ENCODE measurements at places on chromosomes 2 and 18.

DNA sequence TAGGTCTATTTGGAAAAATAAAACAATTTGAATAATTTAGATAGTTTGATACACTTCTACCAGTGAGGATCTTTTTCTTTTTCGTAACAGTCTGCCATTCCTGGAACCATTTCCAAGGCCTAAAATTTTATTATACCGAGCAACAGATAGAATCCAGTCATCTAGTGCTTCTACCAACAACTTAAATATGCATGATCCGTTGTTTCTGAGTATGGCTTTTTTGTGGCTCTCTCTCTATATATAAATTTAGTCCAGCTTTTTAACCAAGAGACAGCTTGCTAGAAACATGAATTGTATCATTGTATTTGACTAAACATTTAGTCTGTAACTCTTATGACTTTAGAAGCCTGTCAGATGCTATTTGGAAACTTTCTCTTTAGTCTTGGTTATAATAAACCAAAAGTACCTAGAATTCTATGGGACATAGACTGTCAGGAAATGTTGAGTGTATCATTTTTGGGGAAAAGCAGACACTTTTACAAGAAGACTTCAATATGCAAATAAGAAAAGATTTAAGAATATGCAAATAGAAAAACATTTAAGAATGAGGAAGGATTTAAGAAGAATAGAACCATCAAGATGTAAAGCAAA, 161.4 kb downstream of the ZEB2 start:
- DNase-seq: no peak

DNA sequence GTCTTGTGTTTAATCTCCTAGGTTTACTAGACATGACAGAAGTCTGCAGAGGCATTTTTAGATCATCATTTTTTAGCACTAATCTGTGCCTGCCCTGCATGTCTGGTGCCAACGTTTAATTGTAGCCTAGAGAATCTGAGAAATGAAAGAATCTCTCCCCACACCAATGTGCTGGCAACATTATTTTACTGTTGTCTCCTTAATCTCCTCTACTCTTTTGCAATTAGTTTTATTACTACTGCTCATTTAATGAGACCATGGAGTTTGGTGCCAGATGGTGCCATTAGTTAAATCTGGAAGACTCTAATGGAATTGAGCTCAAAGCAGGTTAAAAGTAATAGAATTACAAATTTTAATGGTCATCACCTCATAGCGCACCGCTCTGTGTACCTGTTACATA, 4.0 kb upstream of the SPP2 start:
- no peak for DNase-seq

GRCh38 chr2:100278986-100279385, 43.3 kb downstream of the LONRF2 start:
- DNase-seq: no peak

GRCh38 chr2:112646102-112646719, 472 bp downstream of the SLC20A1 start:
- no peak for DNase-seq

GRCh38 chr2:57343391-57344006, 703.1 kb upstream of the VRK2 start:
- peak; percentile 11 for DNase-seq

GRCh38 chr2:173657996-173658717, 303.5 kb downstream of the CDCA7 start:
- peak; percentile 78 for DNase-seq

DNA sequence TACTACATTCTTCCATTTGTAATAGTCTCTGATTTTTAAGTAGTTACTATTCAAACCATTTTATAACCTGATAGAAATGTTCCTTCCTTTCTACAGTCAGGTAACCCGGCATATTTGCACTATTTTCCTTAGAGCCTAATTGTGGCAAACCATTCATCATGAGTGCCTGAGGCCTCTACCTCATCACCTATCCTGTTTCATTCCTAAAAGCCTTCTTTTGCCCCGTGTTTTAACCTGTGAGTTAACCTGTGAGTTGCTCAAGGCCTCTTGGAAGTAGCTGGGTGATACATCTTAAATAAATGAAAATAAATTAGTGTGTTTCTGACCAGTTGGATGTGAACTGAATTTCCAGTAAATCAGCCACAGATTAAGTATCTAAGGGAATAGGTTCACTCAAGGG, 6.5 kb upstream of the KLHL29 start:
- no peak for DNase-seq

DNA sequence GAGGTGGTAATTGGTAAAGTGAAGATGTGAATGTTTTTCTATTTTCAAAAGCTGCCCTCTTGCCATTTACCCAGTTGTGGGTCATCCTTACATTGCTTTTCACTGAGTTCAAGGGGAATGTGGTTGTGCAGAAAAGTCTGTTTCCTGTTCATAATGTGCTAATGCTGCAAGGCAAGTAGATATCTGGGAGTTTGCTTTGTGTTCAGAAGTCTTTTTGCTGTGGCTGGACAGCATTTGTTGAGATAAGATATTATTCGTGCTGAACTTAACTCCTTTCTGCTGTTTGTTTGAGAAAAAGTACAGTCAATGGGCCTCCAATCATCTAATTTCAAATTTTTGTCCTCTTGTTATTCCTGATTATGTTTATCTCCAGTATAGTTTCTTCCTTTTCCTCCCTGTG, 263.2 kb downstream of the LTBP1 start:
- no peak for DNase-seq

DNA sequence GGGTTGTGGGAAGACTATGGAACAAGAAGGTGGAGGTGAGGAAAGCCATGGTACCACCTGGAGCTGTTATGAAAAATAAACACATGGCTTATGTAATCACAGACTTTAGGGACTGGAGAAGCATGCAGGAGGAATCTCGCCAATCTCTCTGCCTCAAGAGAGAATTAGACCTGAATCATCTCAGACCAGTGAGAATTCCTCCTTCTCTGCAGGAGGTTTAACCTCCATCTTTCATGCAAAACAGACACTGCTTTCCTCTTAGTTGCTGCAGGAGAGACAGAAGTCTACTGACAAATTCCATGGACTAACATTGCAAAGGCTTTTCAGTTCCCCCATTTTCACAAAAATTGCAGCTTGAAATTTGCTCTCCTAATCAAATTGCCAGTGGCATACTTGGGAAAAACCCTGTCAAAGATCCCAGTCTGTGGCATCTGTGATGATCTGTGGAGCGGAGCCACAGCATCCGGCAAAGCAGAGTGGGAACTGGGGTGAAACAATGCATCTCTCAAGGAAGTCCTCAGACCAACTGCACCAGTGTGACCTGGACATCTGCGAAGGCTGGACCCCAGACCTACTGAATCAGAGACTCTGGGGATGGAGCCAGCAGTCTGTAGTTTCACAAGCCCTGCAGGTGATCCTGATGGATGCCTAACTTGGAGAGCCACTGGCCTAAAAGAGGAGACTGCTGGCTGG, 28.6 kb upstream of the NCKAP5 start:
- no peak for DNase-seq

DNA sequence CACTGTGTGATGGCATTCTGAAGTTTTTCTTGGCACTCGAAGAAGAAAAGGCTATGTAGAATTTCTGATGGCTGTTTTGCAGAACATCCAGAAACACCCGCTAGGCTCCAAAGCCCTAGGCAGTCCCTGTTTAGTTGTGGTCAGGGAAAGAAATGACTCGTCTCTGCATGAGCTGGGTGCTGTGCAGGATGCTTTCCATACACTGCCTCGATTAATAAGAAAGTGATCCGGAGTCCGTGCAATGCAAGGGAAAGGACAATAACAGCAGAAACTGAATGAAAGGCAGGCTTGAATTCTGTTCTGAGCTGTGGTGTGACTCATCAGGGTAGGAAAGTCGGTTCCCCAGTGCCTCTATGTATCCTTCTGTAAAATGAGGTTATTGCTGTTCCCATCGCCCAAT, 18.7 kb downstream of the MAPRE3 start:
- no peak for DNase-seq

- DNase-seq: no peak
Observed at GRCh38 chr2:43114210-43114609, 112.2 kb downstream of the ZFP36L2 start.

DNA sequence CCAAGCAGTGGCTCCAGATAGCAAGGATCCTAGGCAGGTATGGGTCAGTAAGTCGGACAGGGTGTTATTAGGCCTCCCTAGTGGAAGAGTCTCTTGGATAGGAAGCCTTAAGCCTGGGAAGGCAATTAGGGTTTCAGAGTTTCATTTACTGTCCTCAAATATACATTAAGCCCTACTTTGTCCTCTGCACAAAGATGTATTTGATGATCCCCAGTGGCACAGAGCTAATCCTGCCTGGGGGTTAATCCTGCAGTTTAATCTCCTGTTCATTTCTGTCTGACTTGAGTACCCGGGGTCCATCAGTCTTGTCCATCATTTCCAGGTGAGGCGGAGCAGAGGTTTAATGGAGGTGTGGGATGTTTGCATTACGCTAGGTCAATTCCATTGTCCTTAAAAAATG, 62.0 kb downstream of the MTCL1 start:
- no peak for DNase-seq

- DNase-seq: no peak
Observed at GRCh38 chr18:51279367-51279984, 82.0 kb upstream of the MEX3C start.

DNA sequence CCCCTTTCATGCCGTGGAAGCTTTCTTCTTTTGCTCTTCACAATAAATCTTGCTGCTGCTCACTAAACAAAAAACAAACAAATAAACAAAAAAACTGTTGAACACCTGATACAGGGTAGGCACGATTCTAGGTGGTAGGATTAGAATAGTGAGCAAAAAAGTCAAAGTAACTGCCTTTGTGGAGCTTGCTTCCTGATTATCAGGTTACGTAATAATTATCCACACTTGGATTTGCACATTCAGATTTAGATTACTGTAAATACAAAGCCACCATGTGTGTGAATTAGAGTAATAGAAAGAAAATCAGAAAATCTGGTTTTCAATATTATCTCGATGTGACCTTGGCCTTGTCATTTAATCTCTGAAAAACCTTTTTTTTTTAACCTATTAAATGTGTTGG, 307.1 kb downstream of the NRXN1 start:
- no peak for DNase-seq

DNA sequence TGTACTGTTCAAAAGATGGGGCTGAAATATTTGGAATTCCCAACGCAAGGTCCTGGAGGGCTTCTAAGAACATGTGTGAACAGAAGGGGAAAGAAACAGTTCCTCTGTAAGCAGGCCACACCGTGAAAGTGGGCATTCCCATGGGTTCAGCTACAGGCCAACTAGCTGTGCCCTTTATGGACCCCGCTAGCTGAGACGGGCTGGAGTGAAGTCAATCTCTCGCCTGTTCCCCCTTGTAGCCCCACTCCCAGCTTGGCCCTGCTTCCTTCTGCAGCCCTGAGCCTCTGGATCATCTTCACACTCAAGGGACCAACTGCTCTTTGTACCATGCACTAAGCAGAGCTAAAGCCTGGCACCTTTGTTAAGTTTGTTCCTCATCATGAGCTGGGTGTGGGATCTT, 55.4 kb downstream of the POLR1A start:
- no peak for DNase-seq

DNA sequence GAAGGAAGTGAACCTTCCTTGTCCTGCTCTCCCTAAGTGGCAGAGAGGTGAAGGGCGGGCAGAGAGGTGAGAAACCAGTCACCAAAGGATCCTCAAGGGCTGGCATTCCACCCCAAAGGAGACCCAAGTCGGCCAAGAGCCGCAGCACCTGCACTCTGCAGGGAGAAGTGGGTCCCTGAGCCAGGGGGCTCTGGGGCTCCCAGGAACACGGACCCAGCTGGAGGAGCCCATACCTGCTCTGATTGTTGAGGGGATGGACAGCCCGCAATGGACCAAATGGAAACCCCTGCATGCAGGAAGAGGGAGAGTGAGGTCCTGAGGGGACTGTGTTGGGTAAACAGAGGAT, 233.3 kb downstream of the ATAD2B start:
- no peak for DNase-seq

DNA sequence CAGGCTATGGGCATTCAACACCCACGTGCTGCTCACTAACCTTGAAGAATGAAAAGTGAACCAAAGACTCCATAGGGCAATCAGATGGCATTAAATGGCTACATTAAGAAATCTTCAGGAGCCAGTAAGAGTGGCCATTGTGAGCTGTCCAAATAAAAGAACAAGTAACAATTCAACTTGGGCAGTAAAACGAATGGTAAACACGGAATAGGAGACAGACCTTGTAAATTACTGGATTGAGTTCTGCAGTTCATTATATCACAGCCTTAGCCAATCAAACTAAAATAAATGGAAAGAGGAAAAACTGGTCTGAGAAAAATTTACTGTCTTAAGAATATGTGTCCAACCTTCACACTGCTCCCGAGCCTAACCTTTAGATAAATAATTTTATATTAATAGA, 306.5 kb upstream of the ZNF521 start:
- no peak for DNase-seq

DNA sequence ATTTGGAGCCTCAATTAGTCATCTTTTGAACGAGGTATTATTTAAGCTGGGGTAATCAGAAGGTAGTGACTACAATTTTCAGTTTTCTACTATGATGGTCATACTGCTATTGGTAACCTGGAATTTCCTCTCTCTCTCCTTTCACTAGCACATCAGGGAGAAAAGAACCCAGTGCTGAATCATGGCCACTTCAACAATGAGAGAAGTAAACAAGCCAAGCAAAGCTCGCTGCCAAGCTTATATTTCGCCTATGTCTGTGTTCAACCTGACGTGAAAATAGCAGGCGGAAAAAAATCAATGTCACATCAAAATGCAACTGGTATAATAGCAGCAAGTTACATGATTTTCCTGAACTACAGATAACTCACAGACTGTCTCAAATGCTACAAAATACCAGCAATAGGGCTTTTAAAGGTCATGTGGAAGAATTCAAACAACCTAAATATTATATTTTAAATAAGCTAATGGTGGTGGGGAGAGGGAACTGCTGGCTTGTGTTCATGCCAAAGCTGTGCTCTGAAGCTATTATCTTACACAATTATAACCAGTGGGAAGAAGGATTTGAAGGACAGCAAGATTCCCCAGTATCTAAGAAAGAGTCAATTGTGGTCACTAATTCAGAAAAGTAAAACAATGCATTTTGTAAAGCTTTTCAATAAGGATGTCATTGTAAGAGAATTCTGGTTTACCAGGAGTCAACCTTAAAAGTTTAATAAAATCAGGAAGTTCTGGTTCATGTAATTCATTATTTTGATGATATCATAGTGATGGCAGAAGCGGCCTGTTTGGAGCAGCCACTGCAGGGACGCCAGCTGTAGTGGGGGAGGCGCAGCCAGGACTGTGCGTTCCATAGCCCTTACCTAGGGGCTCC, 38.0 kb downstream of the RNF152 start:
- peak; percentile 50 for DNase-seq

DNA sequence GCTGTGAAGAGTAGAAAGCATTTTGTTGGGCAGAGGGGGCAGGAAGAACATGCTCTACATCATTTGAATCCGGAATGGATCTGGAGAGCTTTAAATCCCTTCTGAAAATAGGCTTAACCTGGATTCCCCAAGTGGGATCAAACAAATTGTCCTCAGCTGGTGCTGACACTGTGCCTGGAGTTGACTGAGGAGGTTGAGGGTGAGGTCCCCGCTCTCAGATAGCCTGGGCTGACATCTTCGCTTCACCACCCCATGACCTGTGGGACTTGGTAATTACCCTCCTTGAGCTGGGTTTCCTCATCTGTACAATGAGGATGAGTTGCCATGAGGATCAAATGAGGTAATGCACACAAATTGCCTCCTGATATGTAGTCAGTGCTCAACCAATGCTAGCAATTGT, 117.8 kb upstream of the SMAD2 start:
- no peak for DNase-seq
